ENCODE measurements at places on chromosomes 6 and 20. TPM values are rescaled to one million over a fixed set of nuclear protein-coding genes. Genes with fewer than 3 reads are reported as not detected.
A peak's percentile ranks its signal among the peaks of the same experiment; 100 is the strongest.

The MOXD1 gene
- total RNA-seq = not detected

The LAMA5 gene
- 0.49 TPM for total RNA-seq

The B3GALT4 gene
- 46.7 TPM for total RNA-seq

The NTSR1 gene
- 0.38 TPM for total RNA-seq

The ID4 gene
- total RNA-seq = not detected

The DPPA5 gene
- not detected for total RNA-seq

The CDH22 gene
- total RNA-seq = not detected

DNA sequence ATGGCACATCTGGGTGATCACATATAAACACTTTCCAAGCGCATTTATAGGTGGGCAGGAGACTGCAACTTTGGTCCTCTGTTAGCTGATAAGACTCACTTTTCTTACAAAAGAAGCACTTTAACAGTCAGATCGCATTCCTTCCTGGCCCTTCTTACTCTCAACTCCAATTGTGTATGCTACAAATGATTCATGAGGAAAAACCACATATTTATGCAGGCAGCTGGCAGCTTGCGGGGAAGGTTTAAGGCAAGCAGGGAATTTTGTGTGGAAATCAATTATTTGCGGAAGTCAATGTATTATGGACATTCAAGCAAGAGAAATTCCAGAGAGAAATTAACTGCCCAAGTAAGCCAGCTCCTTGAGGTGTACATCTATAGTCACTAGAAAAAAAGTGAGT lies 194.0 kb downstream of the PKHD1 start:
- no peak overlapping the region for H3K4me3 ChIP-seq
- H3K27me3 ChIP-seq = no peaks in the 10 kb centered on the region
- H3K36me3 ChIP-seq = no peaks in the 10 kb centered on the region
- no peaks in the 10 kb centered on the region for H3K4me1 ChIP-seq

- no peaks in the 10 kb centered on the region for H3K36me3 ChIP-seq
- H3K27ac ChIP-seq = no peak overlapping the region
- no peaks in the 10 kb centered on the region for H3K4me1 ChIP-seq
- no peaks in the 10 kb centered on the region for H3K27me3 ChIP-seq
- H3K4me3 ChIP-seq = no peak overlapping the region
- DNase-seq = no peak
Measured at GRCh38 chr20:7966176-7966575, 25.9 kb upstream of the HAO1 start.

DNA sequence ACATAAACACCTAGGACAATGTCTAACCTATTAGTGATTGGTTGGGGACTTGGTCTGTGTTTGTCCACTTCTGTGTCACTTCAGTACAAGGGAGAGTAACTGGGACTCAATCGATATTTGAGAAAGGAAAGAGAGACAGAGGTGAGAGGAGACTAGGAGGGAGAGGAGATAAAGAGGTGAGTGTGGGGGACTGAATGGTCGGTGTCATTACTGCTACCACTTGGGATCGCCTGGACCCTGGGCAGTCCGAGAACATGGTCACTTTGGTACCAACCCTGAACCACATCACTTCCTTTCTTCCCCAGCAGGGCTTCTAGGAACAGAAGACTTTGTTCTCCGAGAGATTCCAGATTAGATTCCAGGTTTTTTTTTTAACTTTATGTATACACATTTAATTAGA lies 63.7 kb downstream of the GPR6 start:
- H3K36me3 ChIP-seq = no peaks in the 10 kb centered on the region
- H3K27me3 ChIP-seq = no peaks in the 10 kb centered on the region
- no peak overlapping the region for H3K27ac ChIP-seq
- DNase-seq = no peak
- peaks cover 11% of the 10 kb centered on the region for H3K4me1 ChIP-seq

DNA sequence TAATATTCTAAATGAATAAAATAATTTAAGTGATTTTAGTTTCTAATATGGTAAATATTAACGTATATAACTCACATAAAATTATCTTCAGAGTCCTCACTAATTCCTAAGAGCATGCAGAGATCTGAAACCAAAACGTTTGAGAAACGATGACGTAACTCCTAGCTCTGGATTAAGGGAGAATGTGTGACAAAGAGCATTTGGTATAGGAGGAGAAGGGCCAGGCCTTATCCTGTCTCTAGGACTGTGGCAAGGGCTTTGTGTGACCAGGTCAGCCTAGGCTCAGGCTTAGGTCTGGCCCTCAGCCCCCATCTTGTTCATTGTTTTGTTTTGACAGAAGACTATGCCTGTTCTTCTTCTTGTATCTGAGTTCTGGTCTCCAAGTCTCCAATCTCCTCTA lies 19.2 kb upstream of the POLR1H start:
- DNase-seq = no peak
- no peak overlapping the region for H3K27ac ChIP-seq
- H3K27me3 ChIP-seq = no peaks in the 10 kb centered on the region
- H3K36me3 ChIP-seq = no peaks in the 10 kb centered on the region
- H3K4me3 ChIP-seq = no peak overlapping the region

GRCh38 chr6:1396952-1397868 lies 7.8 kb downstream of the FOXF2 start:
- peaks cover 24% of the 10 kb centered on the region for H3K27me3 ChIP-seq
- no peaks in the 10 kb centered on the region for H3K36me3 ChIP-seq
- peak; percentile 58 for DNase-seq
- H3K4me1 ChIP-seq = no peaks in the 10 kb centered on the region
- H3K27ac ChIP-seq = no peak overlapping the region
- H3K4me3 ChIP-seq = no peak overlapping the region

DNA sequence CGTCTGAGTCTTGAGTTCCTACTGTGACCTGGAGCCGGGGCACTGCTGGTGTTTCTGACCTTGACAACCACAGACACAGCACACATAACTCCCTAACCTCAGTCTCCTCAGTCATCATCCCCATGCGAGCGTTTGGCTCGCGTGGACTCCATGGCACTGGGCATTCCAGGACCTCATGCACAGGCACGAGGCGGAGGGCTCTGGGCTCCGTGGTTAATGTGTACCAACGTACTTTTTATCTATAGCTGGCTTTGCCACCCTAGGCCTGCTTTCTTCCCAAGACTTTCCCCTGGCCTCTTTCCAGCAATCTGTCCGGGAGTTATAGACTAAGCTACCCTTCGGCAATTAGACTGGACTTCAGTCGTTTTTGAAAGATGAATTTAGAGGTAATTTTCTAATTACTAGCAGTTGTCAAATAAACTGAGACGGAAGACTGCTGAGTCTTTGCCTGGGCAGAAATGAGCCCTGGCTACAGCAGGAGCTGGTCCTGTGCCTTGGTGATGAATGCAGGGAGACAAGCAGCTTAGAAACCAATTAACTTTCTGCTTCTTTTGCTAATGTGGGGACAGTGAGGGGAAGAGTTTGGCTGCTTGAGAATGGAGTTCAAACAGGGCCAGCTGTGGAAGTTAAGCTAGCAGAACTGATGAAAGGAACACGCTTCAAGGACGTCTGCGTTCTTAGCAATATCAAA lies 16.1 kb upstream of the CTCFL start:
- H3K4me3 ChIP-seq = no peak overlapping the region
- no peaks in the 10 kb centered on the region for H3K27me3 ChIP-seq
- no peaks in the 10 kb centered on the region for H3K4me1 ChIP-seq
- H3K27ac ChIP-seq = no peak overlapping the region
- no peak for DNase-seq

GRCh38 chr6:144336900-144337299 lies 51.8 kb downstream of the UTRN start:
- H3K27ac ChIP-seq = no peak overlapping the region
- no peaks in the 10 kb centered on the region for H3K27me3 ChIP-seq
- no peak overlapping the region for H3K4me3 ChIP-seq
- peaks cover 45% of the 10 kb centered on the region for H3K4me1 ChIP-seq
- H3K36me3 ChIP-seq = no peaks in the 10 kb centered on the region

GRCh38 chr6:80638213-80639055 lies 532.0 kb downstream of the BCKDHB start:
- no peaks in the 10 kb centered on the region for H3K4me1 ChIP-seq
- H3K4me3 ChIP-seq = no peak overlapping the region
- no peaks in the 10 kb centered on the region for H3K36me3 ChIP-seq
- H3K27me3 ChIP-seq = no peaks in the 10 kb centered on the region

GRCh38 chr6:27752038-27752885 lies 159.9 kb downstream of the OR2B2 start:
- peak overlapping the region; percentile 99 for H3K4me3 ChIP-seq
- H3K27ac ChIP-seq = peak overlapping the region; percentile 88
- no peaks in the 10 kb centered on the region for H3K36me3 ChIP-seq
- no peaks in the 10 kb centered on the region for H3K27me3 ChIP-seq

DNA sequence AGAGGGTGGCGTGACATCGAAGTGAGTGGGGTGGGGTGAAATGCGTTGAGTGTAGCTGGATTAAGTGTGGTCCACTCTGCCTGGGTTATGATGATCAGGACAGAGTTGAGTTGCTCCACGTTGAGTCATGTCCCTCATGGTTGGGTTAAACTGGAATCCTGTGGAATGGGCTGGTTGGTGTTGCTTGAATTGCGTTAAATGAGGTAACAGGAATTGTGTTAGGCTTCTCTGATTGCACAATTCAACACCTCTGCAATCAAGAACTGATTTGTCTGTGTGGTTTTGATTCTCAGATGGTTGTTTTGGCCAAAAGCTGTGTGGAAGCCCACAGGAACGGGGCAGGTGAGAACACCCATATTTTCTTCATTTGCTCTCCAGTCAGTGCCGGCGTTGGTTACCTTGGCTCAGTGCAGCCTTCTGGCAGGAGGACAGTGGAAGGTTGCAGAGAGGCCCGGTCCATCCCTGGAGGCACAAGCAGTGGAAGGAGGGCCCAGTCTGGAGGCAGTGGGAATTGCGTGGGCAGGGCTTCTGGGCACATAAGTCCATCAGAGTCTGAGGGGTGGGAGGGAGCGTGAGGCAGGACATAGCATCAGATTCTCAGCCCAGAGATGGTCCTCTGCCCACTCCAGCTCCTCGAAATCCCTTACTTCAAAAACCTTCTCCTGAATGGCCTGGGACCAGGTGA lies 11.6 kb downstream of the NOTCH4 start:
- no peak overlapping the region for H3K27ac ChIP-seq
- no peaks in the 10 kb centered on the region for H3K36me3 ChIP-seq
- no peaks in the 10 kb centered on the region for H3K4me1 ChIP-seq
- no peaks in the 10 kb centered on the region for H3K27me3 ChIP-seq
- H3K4me3 ChIP-seq = no peak overlapping the region
